ENCODE measurements at places on chromosomes 1 and 21.

- no peak for DNase-seq
These were observed 13.4 kb downstream of the HIPK1 start for GRCh38 chr1:113942527-113942926.

- DNase-seq: no peak
These were observed 134.6 kb upstream of the DPYD start for GRCh38 chr1:98055457-98055856.

DNA sequence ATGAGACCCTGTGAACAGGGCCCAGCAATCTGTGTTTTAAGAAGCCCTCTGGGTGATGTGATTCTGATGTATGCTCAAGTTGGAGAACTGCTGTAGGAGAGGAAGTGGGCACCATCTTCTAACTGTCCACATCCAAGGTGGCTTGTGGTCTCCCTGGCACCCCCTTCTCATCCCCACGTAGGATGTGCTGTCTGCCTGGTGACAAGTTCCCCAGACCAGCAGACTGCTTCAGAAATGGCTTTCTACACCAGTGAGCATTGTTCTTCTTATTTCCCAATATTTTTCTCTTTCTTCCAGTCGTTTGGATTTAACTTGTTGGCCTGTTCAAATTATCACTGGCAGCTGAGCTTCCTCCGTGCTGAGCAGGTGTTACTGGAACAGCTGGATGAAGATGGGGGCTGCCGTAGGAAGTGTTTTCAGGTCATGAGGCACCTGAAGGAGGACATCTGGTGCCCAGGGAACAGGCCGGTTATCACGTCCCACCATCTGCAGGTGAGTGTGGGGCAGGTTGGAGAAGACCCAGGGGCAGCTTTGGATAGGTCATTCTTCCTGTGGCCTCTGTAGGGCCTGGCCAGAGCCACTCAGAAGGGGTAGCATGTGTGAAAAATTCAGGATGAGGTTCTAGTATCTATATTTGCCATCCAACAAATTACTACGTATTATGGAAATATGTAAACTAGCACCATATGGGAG, 16.8 kb downstream of the MAB21L3 start:
- DNase-seq: no peak

DNA sequence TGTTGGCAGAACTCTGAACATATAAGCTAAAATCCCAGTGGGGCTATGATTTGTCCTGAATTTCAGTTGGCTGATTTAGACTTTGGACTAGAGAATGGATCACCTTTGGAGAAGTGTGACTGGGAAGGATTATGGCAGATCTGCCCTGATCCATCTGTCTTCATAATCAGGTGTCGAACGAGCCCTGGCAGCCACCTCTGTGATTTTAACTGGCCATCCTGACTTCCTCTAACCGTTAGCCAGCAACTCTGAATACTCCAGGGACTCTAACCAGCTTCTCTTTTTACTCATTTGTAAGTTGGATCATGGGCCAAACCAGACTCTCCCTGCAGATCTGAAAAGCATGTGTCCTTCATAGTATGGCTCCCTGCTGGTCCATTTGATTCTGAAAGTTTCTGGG, 32.0 kb downstream of the ACTN2 start:
- no peak for DNase-seq

GRCh38 chr1:21956720-21957552, 19.8 kb upstream of the HSPG2 start:
- peak; percentile 27 for DNase-seq

DNA sequence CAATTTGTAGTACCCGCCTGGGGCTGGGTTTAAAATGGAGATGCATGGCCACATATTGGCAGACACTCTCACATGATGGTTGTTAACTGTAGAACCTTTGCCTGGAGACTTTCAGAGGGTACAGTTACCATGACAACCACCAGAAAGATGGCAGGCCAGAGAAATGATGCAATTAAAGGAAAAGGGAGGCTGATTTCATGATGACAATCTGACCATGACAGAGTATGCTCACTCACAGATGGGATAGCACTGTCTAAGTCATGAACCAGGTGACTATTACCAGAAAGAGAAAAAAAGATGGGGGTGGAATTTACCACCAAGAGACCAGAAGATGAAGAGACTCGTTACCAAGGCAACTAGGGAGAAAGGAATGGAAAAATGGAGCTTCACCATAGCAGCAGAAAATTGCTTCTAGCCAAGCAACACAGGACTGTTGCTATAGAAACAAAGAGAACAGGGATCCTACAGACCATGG, 3.5 kb upstream of the TRIT1 start:
- no peak for DNase-seq

DNA sequence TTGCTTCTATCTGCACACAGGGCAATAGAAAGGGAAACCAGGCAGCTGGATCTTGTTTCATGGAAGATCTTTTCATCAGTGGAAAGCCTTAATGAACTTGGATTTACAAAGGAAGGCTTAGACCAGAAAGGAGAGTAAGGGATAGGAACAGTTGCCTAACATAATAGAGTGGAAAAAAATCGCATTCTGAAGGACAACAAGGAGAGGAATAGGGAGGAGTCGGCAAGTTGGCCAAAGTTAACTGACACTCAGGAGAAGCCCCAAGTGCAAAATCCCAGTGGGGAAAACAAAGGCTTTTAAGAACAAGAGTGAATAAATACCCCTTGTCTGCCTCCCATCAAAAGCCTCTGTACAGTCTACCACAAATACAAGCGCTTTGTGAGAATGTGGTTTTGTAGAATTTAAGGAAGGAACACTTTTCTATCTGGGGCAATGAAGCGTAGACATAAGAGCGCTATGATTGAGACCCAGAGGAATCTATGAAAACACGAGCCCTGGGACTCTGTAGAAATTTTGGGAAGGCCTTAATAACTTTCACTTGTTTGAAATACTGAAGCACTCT, 74.1 kb downstream of the ZNF648 start:
- DNase-seq: no peak

DNA sequence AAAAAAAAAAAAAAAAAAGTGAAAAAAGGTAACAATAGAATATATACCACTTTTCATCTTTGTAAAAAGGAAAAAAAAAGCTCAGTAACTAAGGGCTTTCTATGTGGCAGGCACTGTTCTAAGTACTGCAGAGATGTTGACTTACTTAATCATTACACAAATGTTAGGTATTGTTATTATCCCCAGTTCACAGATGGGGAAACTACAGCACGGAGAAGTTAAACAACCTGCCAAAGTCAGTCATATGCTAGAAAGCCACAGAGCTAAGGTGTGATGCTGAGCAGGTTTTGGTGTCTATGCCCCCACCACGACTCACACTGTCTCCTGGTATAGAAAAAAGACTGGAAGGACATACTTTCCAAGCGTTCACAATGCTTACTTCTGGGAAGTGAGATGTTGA, 6.6 kb upstream of the PNRC2 start:
- DNase-seq: no peak

Measured in stimulated activated CD8-positive, alpha-beta memory T cell treated with anti-CD3 and anti-CD28 coated beads, Interleukin-7, amount 100 ng/mL, for 48 hours (primary cell).